ENCODE measurements at places on chromosomes 6 and 20.

GRCh38 chr6:60952500-60952899 lies 1333.5 kb downstream of the KHDRBS2 start:
- no peak for DNase-seq

GRCh38 chr20:63962426-63963347 lies 6.5 kb upstream of the UCKL1 start:
- no peak for DNase-seq

DNA sequence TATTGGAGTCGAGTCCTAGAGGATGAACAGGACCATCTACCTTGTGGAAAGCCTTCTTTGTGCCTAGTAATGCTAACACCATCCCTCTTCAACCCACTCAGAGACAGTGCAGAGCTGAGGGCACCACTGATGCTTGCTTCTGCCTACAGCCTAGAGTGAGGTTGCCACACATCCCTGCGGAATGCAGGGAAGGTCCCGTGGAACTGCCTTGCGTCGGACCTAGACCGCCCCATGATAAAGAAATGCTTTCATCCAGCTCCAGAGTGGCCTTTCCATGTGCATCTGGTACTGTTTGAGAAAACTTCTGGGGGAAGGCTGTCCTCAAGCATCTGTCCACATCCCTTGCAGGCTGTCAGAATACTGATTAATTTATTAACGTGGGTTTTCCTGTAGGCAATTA lies 168.4 kb downstream of the PHACTR1 start:
- DNase-seq = no peak

GRCh38 chr6:118918329-118918725 lies 16.6 kb downstream of the MCM9 start:
- DNase-seq = no peak

DNA sequence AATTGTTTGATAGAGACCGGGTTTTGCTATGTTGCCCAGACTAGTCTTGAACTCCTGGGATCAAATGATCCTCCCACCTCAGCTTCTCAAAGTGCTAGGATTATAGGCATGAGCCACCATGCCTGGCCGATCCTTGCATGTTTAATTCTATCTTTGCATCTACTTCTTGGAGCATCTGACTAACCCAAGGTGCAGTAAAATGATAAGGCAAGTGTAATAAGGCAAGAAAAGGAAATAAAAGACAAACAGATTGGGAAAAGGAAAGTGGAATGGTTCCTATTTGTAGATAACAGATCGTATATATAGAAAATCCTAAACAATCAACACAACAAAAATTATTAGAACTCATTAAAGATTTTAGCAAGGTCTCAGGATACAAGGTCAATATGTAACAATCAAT lies 36.8 kb upstream of the SNX9 start:
- DNase-seq = no peak

DNA sequence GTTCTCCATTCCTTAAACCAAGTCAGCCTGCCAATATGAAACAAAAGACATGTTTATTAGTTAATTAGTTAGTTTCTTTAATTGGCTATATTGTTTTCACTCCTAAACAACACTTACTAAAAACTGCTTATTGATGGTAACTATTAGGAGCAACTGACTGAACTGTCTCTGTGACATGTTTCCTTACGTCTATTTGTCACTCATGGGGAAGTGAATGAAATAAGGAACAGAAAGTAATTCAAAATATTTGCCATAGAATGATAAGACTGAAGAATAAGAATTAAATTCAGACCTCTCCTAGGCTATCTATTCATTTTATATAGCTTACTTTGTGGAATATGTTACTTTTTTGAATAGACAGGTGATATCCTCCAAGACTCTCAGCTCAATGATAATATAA lies 217.2 kb downstream of the LAMA2 start:
- no peak for DNase-seq

- DNase-seq = no peak
These were observed 88.9 kb downstream of the GINS1 start for GRCh38 chr20:25496165-25496967.

DNA sequence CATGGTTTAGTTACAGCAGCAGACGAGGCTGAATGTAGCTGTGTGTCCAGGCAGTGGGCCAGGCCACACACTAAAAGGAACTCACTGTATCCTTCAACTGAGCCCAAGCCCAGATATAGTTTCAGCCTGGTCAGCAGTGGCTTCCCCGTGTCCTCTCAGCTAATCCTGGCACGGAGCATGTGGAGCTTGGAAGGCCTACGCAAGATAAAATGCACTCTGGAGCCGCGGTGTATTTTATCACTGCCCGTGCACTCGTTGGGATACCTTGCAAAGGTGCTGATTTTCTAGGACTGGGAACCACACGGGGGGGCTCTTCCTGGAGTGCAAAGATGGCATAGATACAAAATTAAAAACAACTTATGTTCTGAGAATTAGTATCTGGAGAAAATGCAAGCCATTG lies 48.4 kb upstream of the IYD start:
- DNase-seq = peak; percentile 77

DNA sequence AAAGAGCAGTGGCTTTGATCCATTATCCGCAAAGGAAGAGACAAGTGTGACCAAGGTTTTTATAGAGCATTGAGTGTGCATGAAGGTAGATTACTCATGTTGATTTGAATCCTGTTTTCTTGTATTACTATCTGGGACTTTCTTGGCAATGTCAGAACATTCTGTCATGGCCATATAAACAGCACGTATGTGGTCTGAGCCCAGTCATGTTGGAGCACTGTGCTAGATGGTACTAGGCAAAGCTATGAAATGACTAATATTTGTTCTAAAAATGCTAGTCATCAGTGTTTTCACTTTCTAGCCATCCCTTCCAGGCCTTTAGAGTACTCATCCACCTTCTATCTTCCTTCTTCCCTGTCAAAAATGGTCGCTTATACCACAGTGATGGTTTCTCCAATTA lies 278.6 kb upstream of the FLRT3 start:
- no peak for DNase-seq

DNA sequence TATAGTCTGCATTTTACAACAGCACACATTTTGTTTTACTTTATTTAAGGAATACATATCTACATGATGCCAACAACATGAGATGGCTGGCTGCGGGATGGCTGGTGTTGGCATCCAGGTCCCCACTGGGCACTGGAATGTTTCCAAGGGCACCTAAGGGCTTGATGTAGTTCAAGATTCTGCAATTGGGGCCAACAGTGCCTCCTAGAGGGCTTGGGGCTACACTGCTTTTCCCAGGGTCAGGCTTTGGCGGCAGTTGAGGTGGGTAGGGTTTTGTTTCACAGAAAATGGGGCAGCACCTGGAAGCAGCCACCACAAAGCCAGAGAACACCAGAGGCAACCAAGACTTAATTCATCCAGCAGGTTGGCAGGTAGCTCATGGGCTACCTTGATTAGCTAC lies 202.2 kb upstream of the PRND start:
- no peak for DNase-seq

Data from muscle of arm (tissue), 14 donors.